ENCODE measurements at places on chromosomes 3 and 15.

GRCh38 chr15:46127361-46127874 is 492.6 kb downstream of the SQOR start:
- no peak for DNase-seq

GRCh38 chr3:100107221-100107814 is 7.0 kb downstream of the FILIP1L start:
- no peak for DNase-seq

DNA sequence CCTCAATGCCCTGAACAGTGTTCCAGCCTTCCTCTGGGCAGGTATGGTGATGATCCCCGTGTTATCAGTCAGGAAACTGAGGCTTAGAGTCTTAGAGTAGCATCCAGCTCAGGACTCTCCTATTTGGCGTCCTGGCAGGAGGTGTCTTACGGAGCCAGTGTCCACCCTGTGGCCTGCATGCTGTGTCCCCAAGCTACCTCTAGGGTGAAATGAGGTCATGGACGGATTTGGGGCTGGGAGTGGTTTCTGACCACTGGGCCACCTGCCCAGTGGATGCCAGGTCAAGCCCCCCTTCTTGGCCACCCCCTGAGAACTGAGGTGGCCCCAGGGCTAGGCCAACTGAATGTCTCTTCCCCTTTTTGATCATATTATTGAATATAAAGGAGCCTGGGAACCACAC is 27.2 kb upstream of the SLC6A6 start:
- DNase-seq, result no peak

DNA sequence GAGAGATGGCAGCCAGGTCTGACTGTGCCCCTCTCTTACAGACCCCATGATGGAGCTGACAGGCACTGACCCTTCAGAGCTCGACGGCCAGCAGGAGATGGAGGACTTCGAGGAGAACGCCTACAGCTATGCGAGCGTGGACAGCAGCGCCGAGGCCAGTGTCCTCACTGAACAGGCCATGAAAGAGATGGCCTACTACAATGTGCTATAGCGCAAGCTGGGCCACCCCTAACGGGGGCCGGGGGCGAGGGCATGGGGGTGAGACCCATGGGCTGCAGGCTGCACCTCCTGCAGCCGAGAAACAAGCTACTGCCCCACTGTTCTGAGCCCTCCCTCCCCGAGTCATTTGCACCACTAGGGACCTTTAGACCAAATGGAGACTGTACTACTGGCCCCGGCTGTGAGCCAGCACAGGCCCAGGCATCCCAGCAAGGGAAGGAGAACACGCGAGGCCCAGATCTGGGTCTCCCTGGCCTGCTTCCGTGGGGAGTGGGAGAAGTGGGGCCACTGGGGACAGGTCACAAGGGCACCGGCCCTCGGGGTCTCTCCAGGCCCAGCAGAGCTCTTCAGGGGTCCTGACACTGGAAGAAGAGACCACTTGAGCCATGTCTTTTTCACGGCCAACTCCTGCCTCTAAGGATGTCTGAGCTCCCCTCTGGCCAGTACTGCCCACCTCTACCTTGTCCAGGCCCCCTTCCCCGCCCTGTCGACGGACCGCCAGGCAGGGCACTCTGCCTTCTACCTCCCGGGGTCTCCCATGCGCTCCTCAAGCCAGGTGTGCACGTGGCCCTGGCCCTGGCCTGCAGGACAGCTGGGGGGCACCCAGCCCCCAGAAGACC is 22.4 kb downstream of the IDH2 start:
- DNase-seq, result no peak

DNA sequence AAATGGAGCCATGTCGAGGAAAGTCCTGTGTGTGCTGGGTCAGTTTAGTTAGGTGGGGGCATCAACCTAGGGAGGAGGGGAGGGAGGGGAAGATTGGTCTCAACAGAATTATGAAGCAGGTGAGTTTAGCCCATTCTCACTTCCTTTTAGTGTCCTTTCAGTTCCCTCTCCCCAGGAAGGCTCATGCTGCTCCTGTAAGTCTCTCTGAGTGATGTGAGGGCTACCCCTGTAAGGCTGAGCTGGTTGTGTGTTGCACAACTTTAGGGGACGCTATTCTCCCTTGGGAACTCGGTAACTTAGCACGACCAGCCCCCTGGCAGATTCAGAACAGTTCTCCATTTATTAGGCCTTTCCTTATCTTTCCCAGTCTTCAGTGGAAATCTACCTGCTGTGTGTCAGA is 21.2 kb downstream of the IL5RA start:
- DNase-seq, result no peak

- no peak for DNase-seq
Observed at GRCh38 chr3:4547799-4548198, 54.7 kb downstream of the ITPR1 start.

GRCh38 chr3:43773273-43774094 is 82.7 kb downstream of the ABHD5 start:
- no peak for DNase-seq

GRCh38 chr3:106819440-106819839 is 557.8 kb upstream of the CCDC54 start:
- no peak for DNase-seq

- no peak for DNase-seq
Observed at GRCh38 chr3:57637391-57637790, 40.2 kb upstream of the ARF4 start.

GRCh38 chr3:138046085-138046484 is 36.1 kb downstream of the CLDN18 start:
- no peak for DNase-seq

DNA sequence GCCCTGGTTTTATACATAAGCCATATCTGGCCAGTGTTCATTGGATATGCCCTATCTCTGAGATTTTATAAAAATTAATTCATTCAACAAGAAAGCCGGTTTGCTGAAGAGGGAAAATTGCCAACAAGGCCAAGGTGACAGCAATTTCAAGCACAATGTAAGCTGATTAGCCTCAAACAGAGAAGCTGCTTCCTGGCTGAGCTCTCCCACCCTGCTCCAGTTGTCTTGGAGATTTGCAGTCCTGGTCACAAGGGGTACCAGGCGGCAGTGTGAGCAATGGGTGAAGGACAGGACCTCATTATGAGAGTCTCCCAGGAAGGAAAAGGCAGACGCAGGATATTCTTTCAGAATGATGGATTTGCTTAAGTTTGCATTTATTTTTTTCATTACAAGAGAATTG is 5.4 kb upstream of the THSD4 start:
- no peak for DNase-seq
